ENCODE measurements at places on chromosomes 1 and 21.

GRCh38 chr1:178137238-178137637 lies 43.3 kb downstream of the RASAL2 start:
- DNase-seq = no peak

DNA sequence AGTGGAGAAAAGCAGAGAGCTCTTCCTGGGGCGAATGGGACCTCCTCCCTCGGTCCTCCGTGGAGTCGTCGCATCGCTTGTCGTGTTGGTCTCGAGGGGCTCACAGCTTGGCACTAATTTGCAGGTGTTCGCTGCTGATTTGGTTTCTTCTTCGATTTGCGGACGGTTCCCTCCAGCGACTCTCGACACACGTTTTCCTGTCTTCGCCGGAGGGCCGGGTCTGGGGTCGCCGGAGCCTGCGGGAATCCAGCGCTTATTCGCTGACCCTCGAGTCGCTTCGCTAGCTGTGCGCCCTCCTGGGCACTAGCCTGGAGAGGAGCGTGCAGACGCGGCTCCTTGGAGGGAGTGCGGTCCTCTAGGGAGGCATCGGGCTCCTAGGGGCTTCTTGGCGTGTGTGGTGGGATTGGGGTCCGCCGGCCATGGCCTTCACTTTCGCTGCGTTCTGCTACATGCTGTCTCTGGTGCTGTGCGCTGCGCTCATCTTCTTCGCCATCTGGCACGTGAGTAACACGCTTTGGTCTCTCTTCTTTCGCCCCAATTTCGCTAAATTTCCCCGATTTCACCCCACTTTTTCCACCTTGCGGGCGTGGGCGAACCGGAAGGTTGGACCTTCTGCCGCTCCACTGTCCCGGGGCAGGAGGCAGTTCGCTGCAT lies 766 bp downstream of the CNIH3 start:
- DNase-seq = no peak

DNA sequence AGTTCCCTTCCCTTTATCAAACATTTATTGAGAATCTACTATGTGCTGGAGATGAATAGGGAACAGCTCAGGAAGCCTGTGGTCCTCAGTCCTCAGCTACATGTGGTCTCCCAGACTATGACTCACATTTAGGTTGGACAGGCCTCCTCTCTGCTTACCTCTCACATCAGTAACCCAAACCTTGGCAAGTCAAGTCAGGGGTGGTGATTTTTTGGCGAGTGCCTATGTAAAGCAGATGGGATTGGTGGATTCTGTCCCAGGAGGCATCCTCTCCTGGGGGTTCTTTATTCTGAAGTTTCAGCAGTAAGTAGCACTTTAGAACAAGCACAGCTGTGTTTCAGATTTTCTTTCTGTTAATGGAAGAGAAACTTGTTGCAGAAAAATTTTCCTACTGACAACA lies 241.3 kb downstream of the PRDM2 start:
- DNase-seq = no peak

GRCh38 chr21:41832596-41833496 lies 46.3 kb downstream of the PRDM15 start:
- DNase-seq = no peak

GRCh38 chr21:15222707-15223106 lies 157.9 kb upstream of the NRIP1 start:
- DNase-seq = no peak

- DNase-seq = no peak
These were observed 36.3 kb downstream of the TMEM51 start for GRCh38 chr1:15189692-15190370.

DNA sequence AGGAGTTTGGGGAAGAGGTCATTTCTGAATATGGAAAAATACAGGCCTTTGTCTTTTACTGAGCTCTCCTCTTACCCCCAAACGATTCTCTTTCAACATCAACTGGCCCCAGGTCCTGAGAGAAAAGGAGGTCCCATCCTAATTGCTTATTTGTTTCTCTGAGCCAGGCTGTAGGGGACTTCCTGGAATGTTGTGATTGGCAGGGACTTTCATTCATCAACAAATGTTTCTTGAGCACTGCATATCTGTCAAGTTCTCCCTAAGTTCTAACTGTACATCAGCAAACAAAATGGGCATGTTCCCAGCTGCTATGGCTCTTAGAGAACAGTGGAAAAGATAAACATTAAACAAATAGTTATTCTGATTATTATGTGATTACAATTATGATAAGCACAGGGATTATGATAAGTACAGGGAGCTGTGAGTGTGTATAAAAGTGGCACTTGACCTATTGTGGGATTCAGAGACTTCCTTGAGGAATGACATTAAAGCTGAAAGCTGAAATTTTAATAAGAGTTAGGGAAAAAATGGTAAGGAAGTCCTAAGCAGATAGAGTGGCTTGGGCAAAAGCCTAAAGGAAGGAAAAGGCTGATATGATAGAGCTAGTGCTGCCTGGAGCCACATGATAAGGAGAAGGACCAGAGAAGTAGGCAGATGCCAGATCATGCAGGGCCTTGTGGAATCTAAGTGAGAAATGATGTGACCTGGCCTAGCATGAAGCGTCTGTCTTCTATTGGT lies 11.6 kb downstream of the GPX7 start:
- no peak for DNase-seq

- no peak for DNase-seq
These were observed 647.3 kb upstream of the ADAMTS5 start for GRCh38 chr21:27614231-27614630.

DNA sequence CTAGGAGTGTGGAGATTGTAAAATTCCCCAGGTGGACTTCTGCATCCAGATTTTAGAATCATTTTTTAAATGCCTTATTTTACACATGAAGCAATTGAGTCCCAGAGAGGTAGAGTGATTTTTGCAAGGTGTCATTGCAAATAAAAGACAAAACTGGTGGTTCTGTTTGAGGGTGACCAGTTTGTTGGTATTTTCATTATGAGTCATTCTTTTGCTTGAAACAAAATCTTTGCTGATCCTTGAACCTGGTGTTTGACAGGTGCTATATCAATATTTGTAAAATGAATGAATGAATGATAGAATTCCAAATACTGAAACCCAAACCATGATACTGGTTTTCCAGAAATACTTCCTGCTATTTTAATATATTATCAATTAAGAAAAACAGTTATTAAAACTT lies 44.1 kb downstream of the TTC3 start:
- DNase-seq = no peak

GRCh38 chr1:214005708-214006107 lies 17.9 kb downstream of the PROX1 start:
- DNase-seq = no peak

GRCh38 chr1:35270836-35271235 lies 2.3 kb downstream of the ZMYM4 start:
- no peak for DNase-seq

DNA sequence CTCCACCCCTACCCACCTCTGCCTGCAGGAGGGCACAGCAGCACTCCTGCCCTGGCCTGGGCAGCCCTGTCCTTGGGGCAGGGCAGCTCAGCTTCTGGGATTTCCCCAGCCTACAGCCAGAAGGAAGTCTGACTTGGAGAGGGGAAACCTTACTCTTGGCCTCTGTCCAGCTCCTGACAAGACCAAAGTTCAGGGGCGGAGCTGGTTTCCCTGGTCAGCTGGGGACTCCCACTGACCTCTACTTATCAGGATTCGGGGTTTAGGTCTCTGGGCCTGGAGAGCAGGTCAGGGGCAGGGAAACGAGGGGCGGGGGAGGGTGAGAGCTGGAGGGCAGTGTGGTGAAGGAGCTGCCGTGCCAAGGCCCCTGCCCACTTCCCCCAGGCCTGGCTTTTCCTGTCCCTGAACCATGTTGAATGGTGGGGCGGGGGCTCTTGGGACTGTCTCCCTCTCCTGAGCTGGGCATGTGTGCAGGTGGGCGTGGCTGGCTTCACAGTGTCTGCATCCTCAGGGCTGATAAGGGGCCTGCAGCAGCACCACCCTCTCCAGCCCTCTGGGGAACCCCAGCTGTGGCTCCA lies 16.8 kb upstream of the ETV3 start:
- DNase-seq = no peak

DNA sequence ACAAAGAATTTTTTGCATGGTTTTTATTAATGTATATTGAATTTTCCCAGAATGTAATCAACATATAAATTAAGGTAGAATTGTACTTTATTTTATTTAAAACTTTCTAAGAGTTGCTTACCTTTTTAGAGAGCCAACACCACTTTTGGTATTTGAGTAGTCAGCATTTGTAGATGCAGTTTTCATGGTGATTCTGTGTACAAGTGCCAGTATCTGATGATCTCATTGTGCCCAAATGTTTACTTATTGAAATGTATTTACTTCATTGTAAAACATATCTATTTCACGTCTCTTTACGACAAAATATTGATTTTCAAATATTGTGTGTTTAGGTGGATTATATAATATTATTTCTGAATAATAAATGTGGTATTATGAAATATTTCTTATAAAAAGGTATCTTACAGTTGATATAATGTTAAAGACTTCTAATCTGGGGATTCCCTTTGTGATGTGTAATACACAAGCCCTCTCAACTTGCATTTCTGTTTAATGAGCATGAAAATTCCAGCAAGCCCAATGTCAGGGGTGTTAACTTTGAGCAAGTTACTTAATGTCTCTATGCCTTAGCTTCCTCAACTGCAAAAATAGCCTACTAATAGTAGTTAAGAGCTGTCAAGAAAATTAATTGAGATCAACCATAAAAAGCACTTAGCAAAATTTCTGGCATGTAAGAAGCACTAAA lies 141.8 kb upstream of the ZNF648 start:
- DNase-seq = no peak

DNA sequence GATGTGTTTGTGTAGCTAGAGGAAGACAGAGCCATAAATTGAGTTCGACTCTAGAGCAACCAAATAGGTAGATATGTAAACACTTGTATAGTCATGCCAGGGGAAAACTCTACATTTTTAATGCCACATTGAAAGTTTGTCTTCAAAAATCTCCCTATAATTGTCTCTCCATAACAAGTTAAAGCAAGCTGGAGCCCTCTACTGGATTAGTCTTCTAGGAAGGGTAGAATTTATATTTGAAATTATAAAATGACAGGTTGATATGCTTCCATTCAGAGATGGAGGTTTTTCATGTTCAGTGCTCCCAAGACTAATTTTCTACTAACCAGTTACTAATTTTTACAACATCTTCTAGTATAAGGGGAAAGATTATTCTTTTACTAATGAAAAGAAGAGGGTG lies 13.1 kb upstream of the COL24A1 start:
- DNase-seq = no peak

DNA sequence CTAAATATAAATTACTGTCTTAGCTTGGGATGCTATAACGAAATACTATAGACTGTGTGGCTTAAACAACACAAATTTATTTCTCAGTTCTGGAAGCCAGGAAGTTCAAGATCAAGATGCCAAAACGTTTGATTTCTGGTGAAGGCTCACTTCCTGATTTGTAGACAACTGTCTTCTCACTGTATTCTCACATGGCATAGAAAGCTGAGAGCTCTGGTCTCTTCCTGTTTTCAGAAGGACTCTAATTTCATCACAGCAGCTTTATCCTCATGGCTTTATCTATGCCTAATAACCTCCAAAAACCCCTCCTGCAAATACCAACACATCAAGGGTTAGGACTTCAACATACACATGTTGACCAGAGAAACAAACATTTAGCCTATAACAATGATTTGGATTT lies 1795.5 kb downstream of the MRPL39 start:
- no peak for DNase-seq

- no peak for DNase-seq
These were observed 329.1 kb upstream of the NFIA start for GRCh38 chr1:60753036-60753900.

DNA sequence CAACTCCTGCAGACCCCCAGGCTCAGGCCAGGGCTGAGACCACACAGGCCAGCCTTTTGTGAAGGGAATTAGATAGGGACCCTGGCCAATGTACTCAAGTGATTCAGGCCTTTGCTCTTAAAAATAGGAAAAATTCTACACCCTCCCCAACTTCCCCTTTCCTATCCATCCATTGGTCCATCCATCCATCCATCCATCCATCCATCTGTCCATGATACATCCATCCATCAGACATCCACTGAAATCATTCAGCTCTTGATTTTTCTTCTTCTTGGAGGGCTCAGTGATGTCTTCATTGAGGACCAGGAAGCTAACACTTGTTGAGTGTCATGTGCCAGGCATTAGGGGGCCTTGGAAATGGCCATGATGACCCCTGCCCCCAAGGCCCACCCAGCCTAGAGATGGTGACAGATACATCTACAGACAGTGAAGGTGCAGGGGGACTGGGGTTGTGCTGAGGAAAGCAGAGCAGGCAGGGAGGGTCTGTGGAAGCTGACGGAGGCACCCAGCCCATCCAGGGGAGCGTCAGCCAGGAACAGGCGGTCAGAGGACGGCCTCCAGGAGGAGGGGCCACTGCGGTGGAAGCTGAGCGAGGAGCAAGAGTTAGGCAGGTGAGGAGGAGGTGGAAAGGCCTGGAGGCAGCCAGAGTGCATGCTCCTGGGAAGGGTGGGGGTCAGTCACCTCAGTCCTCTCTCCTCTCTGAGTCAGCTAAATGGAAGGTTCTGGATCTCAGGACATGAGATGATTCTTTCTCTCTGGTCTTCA lies 81.9 kb downstream of the EPHB2 start:
- DNase-seq = no peak

GRCh38 chr1:118184739-118185083 lies 317 bp downstream of the SPAG17 start:
- no peak for DNase-seq

DNA sequence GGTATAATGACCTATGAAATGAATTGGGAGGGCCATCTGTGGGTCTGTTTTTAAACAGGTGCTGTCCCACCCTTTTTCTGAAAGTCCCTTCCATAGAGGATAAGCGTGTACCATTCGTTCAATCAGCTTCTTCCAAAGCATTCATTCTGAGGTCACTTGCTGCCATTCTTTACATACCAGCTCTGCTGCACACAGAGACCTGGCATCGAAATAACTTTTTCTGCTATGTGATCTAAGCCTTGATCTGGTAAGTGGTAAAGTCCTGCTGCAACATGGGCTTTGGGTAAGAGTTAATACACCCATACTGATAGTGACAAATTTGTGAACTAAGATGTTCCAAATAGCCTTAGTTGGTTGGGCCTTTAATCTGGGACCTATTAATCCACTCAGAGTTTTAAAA lies 38.9 kb downstream of the DR1 start:
- no peak for DNase-seq

DNA sequence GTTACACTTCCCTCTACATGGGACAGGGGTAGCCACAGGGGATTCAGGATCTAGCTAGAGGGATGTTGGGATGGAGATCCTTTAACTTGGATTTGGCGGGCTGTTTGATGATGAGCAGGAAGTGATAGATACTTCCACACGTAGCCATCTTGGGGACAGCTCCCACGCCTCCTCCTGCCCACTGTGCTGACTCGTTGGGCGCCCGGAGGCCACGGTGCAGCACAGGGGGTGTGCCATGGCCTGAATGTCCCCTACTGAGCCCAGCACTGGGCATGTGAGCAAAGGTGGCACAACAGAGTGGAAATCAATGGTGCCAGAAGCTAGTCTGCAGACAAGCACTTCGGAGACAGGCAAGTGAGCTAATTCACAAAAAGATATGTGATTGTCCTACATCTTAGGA lies 31.6 kb upstream of the CCSAP start:
- no peak for DNase-seq

GRCh38 chr1:153538315-153538821 lies 2.4 kb downstream of the S100A5 start:
- no peak for DNase-seq

GRCh38 chr1:70504821-70505193 lies 93.7 kb downstream of the CTH start:
- DNase-seq = no peak

- no peak for DNase-seq
These were observed 33.5 kb upstream of the ADAR start for GRCh38 chr1:154641534-154641933.

GRCh38 chr21:38433471-38433870 lies 64.8 kb downstream of the ERG start:
- DNase-seq = no peak

GRCh38 chr1:175338387-175339135 lies 146.0 kb upstream of the KIAA0040 start:
- DNase-seq = peak; percentile 52

Measured in stimulated activated CD4-positive, alpha-beta T cell treated with anti-CD3 and anti-CD28 coated beads, Interleukin-15, amount 100 ng/mL, for 48 hours (primary cell).